Motor neuron (in vitro differentiated cells): ENCODE measurements at places on chromosomes 7 and 10.

DNA sequence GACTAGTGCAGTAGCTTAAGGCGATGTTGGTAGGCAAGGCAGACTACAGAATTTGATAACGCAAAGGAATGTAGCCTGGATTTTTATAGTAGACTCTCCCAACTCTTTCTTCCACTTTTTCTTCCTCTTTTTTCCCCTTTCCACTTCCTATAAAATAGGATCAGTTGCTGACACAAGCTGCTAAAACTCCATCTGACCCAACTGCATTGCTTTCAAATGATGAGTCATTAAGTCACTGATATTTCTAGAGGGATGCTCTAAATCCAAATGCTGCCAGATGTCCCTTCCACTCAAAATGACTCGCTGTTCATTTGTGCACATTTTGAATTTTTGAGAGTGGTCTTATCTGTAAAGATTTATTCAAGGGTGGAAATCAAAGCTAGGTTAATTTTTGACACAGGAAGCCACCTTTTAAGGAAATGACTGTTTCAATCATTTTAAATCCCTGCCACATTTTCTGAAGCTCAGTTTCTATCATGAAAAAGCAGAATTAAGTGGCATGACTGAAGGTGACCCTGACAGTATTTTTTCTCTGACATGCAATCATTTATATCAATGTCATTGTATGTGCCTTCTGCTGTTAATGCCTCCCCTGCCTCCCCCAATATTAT lies 25.8 kb upstream of the SFMBT2 start:
- ATAC-seq: no peak

- ATAC-seq: no peak
Measured at GRCh38 chr10:112389271-112389822, 15.4 kb downstream of the ACSL5 start.

- no peak for ATAC-seq
Measured at GRCh38 chr10:17599089-17599488, 18.1 kb downstream of the HACD1 start.

DNA sequence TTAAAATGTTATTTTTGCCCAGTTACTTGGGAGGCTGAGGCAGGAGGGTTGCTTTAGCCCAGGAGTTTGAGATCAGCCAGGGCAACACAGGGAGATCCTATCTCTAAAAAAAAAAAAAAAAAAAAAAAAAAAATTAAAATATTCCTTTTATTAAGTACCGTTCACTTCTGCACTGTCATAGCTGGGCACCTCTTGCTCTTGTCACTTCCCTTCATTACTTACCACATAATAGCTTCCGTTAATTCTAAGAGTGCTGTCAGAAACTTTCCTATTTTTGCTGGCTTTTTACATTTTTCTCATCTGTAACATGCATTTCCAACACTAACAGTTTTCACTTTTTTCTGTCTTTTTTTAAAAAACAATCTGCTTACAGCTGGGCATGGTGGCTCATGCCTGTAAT lies 132.9 kb downstream of the PIP4K2A start:
- ATAC-seq: no peak

GRCh38 chr10:33212061-33212748 lies 122.3 kb downstream of the NRP1 start:
- ATAC-seq: no peak

GRCh38 chr10:63761243-63761642 lies 240.0 kb downstream of the REEP3 start:
- ATAC-seq: no peak

DNA sequence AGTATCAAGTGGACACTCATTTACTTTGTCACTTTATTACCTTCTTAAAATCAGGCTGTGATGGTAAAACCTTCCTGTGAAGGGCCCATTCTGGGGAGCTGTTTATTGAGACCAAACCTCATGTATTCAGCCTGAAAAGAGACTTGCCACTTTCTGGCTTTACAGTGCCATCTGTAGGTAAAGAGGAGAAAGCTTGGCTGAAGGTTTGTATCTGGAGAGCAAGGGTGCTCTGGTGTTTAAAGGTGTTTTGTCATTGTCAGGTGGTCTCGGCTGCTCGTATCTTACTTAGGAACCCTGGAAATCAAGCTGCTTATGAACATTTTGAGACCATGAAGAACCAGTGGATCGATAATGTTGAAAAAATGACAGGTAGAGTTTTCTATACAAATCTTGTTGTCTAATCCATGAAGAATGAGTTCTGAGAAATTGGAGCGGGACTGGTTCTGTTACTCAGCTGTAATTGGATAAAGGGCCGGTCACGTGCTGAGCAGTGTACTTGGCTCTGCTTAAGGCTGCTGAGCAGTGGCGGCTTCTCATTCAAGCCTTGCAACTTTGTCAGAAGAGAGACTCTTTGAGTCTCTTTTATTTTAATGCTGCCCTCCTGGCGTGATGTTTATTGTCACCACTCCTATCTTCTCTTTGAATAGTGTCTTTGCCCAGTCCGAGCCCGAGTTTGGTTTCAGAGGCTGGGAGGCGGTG lies 46.9 kb downstream of the AP3M1 start:
- peak; percentile 25 for ATAC-seq

GRCh38 chr10:12513003-12513365 lies 163.6 kb downstream of the CAMK1D start:
- ATAC-seq: no peak

DNA sequence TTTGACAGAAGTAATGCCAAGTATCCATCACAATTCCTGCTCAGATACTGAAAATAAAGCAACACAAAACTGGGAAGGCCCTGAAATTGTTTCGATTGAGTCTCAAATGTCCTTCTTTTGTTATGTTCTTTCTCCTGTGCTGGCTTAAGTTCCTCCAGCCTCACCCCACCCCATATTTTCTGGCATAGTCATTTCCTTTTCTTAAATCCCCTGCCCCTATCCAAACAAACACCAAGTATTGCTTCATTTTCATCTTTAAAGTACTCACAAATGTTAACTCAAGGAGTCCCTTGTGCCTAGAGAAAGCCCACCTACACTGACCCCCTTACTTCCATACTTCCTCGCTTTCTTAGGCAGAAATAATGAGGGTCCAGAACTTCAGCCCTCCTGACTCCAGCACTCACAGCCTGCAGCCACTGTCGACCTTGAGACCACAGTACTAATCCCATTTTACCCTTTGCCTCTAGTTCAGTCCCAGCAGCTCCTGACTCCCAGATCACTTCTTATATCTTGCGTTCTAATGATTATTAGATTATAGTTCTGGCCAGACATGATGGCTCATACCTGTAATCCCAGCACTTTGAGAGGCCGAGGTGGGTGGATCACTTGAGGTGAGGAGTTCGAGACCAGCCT lies 73.2 kb upstream of the ST8SIA6 start:
- ATAC-seq: no peak

DNA sequence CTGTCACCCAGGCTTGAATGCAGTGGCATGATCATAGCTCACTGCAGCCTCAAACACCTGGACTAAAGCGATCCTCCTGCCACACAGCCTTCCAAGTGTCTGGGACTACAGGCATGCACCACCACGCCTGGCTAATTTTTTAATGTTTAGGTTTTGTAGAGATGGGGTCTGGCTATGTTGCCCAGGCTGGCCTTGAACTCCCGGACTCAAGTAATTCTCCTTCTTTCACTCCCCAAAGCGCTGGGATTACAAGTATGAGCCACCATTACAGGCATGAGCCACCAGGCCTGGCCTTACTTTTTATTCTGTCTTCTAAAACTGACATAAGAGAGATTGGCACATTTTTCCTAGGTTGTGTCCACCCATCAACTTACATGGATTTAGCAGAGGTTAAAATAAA lies 33.3 kb downstream of the TACC2 start:
- no peak for ATAC-seq
